Neural crest cell (in vitro differentiated cells): ENCODE measurements at places on chromosomes 2 and 18.
A peak's percentile ranks its signal among the peaks of the same experiment; 100 is the strongest.

GRCh38 chr2:197208024-197208423 lies 102.6 kb downstream of the ANKRD44 start:
- DNase-seq = no peak

DNA sequence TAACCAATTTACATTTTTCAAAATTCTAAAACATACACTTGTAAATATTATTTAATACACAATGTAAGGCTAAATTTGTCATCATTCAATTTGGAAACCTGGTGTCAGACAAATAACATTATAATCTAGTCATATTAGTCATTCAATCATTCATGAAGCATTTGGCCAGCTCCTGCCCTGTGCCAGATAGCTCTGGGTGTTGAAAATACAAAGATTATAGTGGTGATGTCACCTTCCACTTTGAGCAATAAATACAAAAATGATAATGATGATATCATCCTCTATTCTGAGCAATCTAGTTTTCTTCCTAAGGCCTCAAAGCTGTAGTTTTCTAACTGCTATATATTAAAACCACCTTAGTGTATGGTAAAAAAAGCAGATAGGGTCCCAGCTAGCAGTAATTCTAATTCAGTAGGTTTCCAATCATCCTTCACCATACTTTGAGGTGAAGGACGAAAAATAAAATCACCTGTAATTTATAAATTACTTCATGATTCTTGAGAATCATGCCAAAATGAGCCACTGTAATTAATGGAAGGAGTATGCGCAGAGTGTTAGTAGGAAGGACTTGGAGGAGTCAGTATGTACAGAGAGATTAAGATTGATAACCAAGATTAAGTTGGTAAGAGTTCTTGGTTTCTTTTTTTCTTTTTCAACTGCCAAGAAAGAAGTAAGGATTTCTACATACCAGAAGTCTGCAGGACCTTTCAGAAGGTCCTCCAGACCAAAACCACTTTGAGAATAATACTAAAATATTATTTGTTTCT lies 23.2 kb downstream of the MEMO1 start:
- DNase-seq = no peak

DNA sequence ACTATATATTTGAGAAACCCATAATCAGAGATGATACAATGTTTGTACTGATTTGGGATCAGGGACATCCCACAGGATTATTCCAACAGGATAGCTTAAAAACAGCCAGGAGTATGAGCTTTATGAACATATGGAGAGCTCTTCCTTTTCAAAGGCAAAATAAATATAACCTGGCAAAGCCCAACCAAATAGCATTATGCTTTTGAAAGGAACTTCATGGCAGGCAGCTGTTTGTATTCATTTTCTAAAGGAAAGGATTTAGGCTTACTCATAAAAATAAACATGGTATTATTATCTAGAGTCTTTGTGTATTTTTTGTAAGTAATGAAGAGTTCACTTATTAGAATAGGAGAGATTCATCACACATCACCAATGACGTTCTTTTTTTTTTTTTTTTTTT lies 44.4 kb downstream of the CCDC195 start:
- DNase-seq = no peak

- DNase-seq = no peak
Measured at GRCh38 chr2:109230941-109231420, 102.0 kb downstream of the SH3RF3 start.

DNA sequence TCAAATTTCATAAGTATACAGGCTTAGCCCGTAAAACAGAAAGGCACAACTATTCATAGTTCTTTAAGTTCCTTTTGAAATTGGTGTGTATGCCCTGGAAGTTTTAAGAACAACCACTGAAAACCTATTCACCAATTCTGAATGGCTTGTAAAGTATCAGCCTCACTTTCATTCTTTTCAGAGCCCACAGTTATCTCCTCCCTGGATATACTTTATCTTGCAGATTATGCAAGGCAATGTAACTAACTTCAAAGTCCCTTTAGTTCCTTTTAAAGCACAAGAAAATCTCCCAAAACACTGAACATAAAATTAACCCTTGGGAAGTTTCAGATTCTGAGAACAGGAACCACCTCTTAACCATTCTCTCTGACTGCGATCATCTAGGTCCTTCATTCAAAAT lies 1.1 kb downstream of the STRN start:
- no peak for DNase-seq

- DNase-seq = no peak
Measured at GRCh38 chr18:39655341-39655740, 2089.7 kb upstream of the CELF4 start.

DNA sequence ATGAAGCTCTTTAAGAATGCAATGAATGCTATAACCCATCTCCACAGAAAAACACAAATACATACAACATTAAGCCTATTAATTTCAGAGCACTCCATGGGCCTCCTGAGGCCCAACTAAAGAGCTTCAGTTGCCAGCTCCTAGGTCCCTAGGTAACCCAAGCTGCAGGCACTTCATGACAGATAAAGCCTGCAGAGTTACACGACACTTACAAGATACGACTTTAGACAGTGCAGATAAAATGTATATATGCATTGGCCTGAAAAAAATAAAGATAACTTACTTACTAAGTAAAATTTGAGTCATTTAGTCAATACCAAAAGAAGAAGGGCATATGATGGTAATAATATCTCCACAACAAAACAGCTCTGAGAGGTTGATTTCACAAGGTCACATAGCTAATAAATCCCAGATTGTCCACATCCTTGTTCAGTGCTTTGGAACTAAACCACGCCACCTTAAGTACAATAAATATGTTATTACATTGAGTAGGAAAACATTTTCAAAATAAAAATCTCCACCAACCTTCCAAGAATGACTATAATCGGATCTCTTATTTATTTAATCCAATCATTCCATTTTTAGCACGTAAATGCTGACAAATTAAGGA lies 3.4 kb downstream of the MAP4K3 start:
- no peak for DNase-seq

- no peak for DNase-seq
Measured at GRCh38 chr2:205145888-205146287, 536.4 kb upstream of the NRP2 start.

GRCh38 chr18:23280844-23281243 lies 145.6 kb downstream of the CABLES1 start:
- DNase-seq = no peak

DNA sequence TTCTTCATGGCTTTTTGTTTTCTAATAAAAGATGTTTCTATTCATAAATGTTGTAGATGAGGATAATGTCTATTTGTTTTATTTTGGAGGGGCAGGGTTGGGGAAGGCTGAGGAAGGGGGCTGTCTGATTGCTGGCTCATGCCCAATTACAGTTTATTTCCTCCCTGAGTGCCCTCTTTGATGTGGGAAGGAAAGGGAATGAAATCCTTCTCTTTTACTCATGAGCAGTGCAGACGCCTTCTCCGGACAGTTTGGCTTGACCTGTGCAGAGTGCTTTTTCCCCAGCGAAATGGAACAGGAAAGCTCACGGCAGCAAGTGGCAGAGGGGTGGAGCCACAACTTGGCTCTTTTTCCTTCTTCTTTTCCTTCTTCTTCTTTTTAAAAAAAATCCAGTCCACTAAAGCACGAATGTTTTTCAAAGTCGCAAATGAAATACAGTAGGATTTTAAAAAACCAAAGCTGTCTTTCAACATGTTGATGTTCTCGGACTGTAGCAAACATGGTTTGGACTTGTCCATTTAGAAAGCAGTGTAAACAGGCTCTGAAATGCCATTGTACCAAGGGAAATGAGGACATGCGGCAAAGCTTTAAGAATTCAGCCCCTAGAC lies 34.5 kb downstream of the RAB31 start:
- no peak for DNase-seq

- DNase-seq = no peak
Measured at GRCh38 chr18:49476664-49477411, 10.2 kb downstream of the C18orf32 start.

- no peak for DNase-seq
Measured at GRCh38 chr2:231270221-231271114, 72.0 kb downstream of the ARMC9 start.

GRCh38 chr2:104703669-104704068 lies 150.2 kb upstream of the POU3F3 start:
- no peak for DNase-seq

DNA sequence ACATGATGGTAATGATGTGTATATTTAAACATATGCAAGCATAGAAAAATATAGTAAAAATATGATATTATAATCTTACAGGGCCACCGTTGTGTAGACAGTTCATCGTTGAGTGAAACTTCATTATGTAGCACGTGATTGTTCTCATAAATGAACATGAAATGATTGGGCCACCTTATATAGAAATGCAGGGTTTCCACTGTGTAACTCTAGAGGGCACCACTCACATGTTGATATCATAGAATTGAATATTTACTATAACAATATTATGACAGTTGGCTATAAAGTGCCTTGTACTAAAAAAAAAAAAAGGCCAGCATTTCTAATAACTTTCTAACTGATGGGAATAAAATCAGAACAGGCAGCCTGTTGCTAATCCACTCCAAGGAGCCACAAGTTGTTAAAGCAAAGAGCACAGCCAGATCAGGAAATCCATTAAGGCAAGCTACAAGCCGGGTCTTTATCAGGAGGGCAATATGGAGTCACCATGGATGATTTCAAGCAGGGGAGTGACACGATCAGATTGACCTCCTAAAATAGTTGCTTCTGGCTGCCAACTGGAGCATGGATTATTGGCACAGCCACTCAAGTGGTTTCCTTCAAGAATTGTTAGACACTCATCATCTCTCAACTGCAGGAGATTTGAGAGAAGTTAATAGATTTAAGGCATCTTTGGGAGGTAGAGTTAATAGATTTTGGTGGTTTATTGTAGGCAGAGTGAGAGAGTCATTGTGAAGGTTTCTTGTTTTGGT lies 16.7 kb downstream of the IL1F10 start:
- DNase-seq = no peak

DNA sequence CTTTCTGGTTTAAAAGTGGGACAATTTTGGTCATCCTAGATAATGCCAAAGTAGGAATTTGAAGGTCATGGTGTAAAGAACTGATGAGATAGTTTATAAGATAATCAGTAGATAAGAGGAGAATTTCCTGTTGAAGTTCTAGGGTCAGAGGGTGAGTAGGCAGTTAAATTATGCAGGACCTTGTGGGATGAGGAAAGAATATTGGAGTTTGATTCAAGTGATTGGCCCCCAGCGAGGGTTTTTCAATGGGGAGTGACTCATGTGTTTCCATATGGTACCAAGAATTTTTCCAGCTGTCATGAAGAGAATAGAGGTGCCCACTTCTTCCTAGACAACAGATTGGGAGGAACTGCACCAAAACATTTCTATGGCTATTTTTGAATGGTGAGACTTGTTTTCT lies 940.2 kb upstream of the ZEB2 start:
- DNase-seq = no peak

- no peak for DNase-seq
Measured at GRCh38 chr2:126883666-126884040, 15.0 kb upstream of the TEX51 start.

DNA sequence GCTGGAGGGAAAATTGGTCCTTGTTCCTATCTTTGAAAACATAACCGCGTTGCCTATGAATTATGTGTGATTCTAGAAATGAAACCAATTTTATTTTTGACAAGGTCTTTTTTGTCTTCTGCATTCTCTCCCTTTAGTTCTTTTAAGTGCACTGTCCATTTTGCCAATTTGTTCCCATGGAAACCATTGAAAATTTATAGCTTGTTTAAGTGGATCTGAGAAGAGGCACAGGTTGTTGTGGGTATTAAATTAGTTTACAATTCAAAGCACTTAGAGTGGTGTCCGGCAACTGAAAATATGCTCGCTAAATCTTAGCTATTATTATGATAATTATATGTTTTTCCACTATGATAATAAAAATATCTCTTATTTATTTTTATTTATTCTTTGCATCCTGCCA lies 107.5 kb upstream of the FSHR start:
- DNase-seq = no peak

GRCh38 chr2:135009339-135009738 lies 37.9 kb downstream of the MAP3K19 start:
- no peak for DNase-seq

DNA sequence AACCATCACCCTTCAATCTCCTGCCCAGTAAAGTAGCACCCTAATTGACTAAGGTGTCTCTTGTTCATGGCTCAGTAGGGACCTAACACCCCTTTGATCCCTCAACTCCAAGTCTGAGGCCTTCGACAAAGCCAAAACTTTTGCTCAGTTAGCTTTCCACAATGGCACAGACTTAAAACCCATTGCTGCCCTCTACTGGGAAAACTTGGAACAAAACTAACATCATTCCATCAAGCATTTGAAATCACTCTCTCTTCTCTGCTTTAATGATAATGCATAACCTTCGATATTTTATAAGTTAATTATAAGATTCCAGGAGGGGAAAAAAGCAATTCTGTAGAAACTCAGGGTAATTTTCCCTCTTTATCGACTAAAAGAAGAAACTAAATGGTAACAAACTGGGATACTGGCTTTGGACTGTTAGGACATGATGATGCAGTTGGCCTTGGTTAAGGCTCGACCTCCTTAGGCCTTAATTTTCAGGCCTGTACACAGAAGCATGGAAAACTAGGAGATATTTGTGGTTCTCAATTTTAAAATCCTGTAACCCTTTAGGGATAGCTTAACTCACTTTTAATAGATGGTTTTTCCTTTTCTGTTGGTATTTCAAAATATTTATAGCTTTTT lies 127.8 kb downstream of the STK39 start:
- peak; percentile 44 for DNase-seq

DNA sequence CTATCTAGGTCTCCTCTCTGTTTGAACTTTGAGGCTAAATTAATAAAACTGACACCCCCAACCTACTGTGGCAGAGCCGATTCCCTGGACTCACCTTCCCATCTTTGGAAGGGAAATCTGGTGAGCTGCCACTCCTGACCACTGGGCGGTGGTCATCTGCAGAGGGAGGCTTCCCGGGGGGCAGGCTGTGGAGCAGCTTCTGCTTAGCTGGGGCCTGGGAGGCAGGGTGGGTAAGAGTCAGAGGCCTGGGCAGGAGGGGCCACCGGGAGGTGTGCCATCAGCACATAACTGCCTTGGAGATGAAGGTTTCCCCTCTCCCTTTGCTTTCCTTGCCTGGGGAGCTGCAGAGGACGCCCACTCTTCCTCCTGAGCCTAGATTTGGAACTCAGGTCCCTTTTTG lies 2.3 kb upstream of the NPPC start:
- DNase-seq = no peak

GRCh38 chr18:4797002-4797685 lies 342.0 kb upstream of the DLGAP1 start:
- DNase-seq = no peak

DNA sequence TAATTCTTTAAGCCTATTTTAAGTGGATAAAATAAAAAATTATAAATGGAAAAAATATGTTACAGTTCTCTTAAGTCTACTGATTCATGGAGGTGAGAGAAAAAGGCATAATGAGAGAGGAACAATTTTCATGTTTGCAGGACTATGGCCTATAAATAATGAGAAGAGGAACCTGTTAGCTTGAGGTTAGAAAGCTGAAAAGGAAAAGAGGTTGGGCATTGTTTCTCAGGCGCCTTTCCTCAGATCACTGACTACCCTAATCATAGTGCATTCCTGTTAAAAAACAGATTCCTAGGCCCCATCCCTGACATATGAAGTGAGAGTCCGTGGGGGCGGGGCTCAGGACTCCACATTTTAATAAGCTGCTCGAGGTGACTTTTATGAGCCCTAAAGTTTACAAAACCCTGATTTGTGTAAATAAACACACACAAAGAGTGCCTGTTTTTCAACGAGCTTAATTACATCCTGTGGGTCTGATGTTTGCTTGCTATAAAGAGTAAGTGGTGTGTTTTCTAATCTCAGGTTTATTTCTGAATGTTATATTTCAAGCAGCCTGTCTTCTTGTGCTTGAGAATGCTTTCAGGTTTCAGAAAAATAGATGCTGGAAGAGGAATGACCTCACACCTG lies 335.5 kb downstream of the CLIP4 start:
- no peak for DNase-seq

GRCh38 chr2:47984041-47984440 lies 77.7 kb upstream of the FBXO11 start:
- DNase-seq = no peak
